ENCODE measurements at places on chromosomes 4 and X.

GRCh38 chr4:107283587-107284559, 247.8 kb upstream of the DKK2 start:
- no peak for DNase-seq

- DNase-seq: no peak
These were observed 152.0 kb downstream of the RASL11B start for GRCh38 chr4:53013873-53014775.

- no peak for DNase-seq
These were observed 99.8 kb downstream of the PJA1 start for GRCh38 chrX:69065451-69065850.

GRCh38 chr4:83708500-83709175, 172.7 kb downstream of the GPAT3 start:
- no peak for DNase-seq

- no peak for DNase-seq
These were observed 4.8 kb downstream of the ATP2B3 start for GRCh38 chrX:153522259-153522658.

DNA sequence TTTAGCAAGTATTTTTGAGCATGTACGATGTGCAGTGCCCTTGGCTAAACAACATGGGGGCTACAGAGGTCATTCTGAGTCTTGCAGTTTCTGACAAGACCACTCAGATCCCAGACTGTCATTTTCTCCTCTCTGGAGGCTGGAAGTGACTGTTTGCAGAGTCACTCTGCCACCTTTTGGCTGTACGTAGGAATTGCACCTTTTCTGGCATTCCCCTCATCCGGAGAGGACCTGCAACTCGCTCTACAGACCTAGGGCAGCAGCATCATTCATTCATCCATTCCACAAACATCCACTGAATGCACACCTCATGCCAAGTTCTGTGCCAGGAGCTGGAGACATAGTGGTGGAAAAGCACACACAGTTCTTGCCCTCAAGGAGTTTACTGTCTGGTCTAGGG, 160.4 kb upstream of the GPR101 start:
- DNase-seq: no peak

GRCh38 chr4:125801373-125801772, 486.6 kb downstream of the FAT4 start:
- no peak for DNase-seq

GRCh38 chr4:122621016-122621507, at the start of gene IL21:
Gene IL21, minus strand, starts transcription at chr4:122621066. Its CDS starts 55 bp downstream, at chr4:122621011.
- DNase-seq: no peak

GRCh38 chr4:99991741-99992140, 41.7 kb upstream of the H2AZ1 start:
- DNase-seq: no peak

DNA sequence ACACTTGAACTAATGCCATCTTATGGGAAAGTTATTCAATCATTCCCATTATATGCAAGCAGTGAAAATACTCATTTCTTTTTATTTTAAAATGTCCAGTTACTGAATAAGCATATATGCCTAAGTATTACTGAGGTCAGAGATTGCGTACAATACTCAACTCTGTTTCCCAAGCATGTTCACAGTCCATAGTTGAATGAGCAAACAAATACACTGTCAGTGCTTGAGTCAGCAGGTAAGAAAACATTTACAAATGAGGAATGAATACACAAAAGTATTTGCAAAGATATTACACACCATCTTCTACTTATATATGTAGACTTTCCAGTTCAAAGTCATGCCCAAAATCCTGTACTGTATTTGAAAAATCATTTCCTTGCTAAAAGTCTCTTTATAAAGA, 74.1 kb downstream of the TSPAN5 start:
- DNase-seq: no peak

- DNase-seq: no peak
These were observed 42.4 kb upstream of the GAB1 start for GRCh38 chr4:143294310-143294709.

DNA sequence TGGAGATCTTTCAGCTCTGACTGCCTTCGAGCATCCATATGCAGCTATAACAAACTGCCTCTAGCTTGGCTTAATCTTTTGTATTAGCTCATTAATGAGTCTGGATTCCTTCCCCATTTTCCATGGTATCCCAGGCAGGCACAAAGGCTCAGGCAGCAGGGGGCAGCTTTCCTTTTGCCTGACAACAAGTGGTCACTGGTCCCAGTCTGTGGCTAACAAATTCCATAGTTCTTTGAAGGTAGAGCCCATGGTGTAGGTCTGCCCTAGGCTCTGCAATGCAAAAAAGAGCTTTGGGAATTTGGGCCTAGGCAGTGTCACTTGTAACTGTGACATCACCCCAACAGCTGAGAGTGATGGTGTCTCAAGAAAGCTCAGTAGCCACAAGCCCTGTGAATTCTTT, 234.4 kb upstream of the GPC4 start:
- DNase-seq: no peak

DNA sequence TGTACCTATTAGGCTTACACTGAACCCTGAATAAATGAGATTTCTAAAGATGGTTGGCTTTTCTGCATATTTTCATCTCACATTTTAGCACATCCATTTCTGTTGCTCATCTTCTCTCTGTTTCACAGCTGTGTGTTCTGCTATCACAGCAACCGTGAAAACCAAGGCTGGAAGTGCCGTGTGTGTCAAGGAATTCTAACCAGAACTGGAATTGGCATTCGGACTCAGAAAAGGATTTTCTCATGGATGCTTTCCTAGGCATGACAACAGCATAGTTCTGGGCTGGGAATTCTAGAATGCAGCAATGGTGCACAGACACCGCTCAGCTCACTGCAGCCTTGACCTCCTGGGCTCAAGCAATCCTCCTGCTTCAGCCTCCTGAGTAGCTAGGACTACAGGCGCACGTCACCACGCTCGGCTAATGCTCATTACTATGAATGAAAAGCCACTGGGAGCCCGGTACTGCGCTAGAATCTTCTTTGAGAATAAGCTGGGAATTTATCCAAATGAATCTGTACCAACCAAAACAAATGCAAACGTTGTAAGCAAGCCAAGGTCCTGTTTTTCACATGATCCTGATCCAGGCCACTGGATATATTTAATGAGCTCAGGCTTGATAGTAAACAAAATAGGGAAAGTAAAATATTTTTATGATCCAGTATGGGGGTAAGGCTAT, 105.2 kb downstream of the RBM47 start:
- no peak for DNase-seq

DNA sequence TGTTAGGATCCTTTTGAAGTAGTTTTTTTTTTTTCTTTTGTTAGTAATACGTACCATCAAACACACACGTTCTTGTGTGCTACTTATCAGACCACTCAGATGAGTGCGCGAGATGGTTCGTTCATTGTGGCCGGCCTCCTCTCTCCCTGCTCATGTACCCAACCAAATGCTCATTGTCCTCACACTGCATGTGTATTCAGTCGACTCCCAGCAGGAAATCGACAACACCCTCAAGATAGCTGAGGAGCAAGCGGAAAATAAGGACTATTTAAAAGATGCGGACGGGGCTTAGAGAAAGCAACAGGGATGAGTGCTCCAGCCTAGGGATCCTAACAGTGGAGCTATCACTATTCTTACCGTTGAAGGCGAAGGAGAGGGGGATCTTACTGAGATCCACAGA, 72.9 kb upstream of the GUCY1A1 start:
- no peak for DNase-seq

- no peak for DNase-seq
These were observed 56.0 kb downstream of the NCAPG start for GRCh38 chr4:17866810-17867209.

GRCh38 chrX:11412715-11413623, 119.8 kb downstream of the AMELX start:
- no peak for DNase-seq

GRCh38 chrX:117977526-117977925, 139.1 kb downstream of the KLHL13 start:
- no peak for DNase-seq

DNA sequence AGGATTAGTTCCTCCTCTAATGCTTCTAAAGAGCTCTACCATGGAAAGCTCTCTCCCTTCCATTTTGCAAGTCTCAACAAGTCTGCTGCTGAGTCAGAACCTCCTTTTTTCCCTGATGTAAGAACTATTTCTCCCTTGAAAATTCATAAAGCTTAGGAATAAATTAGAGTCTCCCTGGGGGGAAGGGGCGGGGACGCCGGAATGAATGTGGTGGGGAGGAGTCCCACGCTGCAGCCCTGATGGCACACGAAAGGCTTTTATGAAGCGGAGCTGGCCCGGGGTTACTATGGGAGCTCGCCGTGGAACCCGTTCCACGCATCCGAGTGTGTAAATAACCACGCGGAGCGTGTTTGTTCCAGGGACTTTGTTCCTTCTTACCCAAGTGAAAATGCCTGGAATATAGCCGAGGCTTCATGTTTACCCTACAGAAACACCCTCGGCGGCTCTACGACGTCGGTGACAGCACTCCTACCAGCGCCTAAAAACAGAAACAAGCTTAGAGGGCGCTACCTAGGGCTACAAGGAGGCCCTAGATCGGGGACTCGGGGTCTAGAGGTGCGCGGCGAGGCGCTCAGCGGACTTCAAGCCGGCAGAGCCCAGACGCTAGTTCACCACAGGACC, 923 bp upstream of the CPEB2 start:
- DNase-seq: peak; percentile 82

DNA sequence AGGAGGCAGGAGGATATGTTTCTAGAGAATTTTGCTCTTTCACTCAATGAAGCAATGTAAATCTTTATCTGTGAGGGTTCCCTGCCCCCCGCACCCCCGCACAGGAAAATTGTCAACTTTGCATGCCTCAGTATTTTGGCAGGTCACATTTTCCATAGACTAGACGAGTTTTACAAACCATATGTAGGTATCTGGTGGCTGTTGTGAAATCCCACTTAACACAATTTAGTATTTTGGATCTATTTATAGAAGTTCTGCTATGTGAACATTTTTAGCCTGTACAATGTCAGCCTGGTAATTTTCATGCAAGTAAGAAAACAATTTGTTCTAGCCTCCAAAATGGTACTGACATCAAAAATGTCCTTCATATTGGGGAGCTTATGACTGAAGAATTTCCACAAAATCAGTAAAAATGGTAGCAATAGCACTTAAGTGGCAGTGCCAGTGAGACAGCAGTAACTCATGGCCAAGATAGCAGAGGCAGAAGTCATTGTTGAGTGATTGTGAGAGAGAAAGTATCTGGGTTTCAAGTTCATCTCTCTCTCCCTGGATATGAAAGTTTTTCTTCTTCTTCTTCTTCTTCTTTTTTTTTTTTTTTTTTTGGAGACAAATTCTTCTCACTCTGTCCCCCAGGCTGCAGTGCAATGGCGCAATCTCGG, 12.4 kb upstream of the FRYL start:
- no peak for DNase-seq

GRCh38 chr4:37767546-37767945, 58.9 kb upstream of the PGM2 start:
- DNase-seq: peak; percentile 87

DNA sequence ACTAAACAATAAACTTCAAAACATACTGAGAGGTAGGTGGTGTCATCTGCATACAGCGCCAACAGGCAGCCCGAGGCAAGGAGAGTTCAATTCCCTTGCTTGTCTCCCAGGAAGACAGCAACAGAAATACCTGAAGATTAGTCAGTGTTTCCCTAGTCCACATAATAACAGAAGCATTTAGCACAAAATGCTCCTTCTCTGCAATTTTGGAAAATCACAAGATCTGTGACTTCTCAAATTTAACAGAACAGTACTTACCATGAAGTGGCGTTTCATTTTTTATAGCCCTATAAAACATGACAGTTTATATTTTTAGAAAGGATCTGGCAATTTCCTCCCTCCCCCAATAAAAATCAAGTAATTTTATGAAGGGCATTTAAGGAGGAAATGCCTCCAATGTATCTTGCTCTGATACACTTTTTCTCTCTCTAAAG, 67.1 kb upstream of the MYOZ2 start:
- no peak for DNase-seq

- no peak for DNase-seq
These were observed 638.6 kb downstream of the RPA4 start for GRCh38 chrX:97522307-97522706.

DNA sequence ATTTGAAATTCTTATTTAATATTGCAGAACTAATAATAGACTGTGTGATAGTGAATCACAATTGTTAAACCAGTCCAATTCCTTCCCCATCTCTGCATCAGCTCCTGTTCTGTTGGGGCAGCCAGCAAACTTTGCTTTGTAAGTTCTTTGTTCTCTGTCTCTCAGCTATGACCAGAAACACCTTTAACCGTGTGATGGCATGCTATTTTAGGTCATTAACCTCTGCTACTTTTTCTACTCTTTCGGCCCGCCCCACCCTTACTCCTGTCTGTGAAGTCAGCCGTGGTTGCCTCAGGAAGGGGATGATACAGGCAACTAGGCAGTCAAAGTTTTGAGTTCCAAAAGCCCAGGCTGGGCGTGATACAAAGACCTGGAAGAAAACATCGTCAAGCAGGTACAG, 51.3 kb upstream of the EGFL6 start:
- DNase-seq: no peak

DNA sequence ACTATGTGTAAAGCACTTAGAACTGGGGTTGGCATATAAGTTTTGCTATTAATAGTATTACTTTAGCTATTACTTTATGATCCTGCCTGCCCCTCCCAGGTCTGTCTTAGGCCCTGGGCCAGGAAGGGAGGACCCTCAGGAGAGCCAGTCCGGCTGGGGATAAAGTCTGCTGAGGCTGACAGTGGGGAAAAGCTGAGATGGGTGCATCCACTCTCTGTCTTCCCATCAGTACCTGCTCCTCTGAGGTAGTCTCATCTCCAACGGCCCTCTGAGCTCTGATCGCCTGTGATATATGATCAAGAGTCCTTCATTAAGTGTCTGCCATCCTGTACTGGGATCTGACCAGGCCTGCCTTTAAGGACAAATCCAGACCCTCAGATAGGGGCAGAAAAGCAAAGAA, 156.5 kb upstream of the PJA1 start:
- no peak for DNase-seq

GRCh38 chrX:96183843-96184242, 500.8 kb upstream of the DIAPH2 start:
- no peak for DNase-seq

GRCh38 chr4:177290780-177291179, 18.9 kb upstream of the NEIL3 start:
- DNase-seq: no peak

DNA sequence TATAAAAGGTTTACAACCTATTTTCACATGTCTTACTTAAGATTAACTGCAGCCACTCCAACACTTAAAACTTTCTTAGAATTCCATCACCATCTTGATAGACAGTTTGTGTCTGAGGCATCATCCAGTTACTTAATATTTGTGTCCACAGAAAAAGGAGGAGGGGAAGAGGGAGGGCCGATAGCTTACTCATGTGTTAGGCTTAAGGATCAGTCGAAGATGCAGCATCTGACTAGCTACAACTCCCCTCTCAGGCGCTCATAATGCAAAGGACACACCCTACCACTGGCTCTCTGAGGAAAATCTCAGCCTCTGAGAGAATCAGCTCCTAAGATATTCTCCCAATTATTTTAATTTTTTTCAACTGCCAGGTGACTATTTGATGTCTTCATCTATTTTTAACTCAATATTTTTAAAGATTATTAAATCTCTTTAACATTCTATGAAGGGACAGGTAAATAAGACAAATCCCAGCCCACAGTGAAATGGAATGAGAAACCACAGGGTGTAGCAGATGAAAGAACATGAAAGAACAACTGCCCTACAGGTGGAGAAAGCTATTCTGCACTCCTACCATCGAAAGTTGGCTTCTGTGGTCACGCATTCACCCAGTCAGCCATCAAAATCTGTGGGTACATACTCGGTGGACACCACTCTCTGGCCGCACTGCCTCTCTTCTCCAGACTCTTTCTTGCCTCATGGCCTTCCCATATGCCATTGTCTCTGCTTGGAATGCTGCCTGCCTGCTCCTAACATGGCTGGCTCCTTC, 48.0 kb downstream of the ARAP2 start:
- no peak for DNase-seq

- no peak for DNase-seq
These were observed 38.7 kb downstream of the AASDH start for GRCh38 chr4:56348576-56348975.

- no peak for DNase-seq
These were observed 1414.0 kb upstream of the AGA start for GRCh38 chr4:178856139-178856800.

Measured in NCI-H187 treated with DMSO at 0.1 percent for 48 hours (cell line).